ENCODE measurements at places on chromosomes 7 and 10.

GRCh38 chr10:52740913-52741675 is 31.5 kb downstream of the MBL2 start:
- DNase-seq: no peak

DNA sequence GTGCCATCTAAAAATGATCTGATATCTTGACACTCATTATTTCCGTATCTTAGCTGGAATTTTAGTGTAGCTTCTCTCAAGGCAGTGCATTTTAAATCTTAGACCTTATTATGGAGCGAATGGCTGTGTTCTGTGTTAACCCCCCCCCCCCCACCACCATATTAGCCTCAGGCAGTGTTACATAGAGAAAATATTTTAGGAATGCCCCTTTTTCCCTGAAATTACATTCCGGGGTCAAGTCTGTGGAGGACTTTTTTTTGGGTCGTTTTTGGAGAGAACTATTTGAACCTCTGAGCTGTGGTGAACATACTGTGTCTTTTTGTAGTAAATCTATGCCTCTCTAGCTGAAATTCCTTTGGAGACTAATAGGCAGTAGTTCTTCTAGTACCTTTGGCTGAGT is 3.1 kb downstream of the CCDC126 start:
- DNase-seq: no peak

GRCh38 chr7:98206451-98207330 is 4.5 kb upstream of the BHLHA15 start:
- no peak for DNase-seq

GRCh38 chr7:55242613-55243012 is 122.5 kb upstream of the LANCL2 start:
- no peak for DNase-seq

- DNase-seq: no peak
Observed at GRCh38 chr7:139566075-139566474, 42.6 kb downstream of the CLEC2L start.

GRCh38 chr7:131302876-131303707 is 24.6 kb upstream of the MKLN1 start:
- no peak for DNase-seq

DNA sequence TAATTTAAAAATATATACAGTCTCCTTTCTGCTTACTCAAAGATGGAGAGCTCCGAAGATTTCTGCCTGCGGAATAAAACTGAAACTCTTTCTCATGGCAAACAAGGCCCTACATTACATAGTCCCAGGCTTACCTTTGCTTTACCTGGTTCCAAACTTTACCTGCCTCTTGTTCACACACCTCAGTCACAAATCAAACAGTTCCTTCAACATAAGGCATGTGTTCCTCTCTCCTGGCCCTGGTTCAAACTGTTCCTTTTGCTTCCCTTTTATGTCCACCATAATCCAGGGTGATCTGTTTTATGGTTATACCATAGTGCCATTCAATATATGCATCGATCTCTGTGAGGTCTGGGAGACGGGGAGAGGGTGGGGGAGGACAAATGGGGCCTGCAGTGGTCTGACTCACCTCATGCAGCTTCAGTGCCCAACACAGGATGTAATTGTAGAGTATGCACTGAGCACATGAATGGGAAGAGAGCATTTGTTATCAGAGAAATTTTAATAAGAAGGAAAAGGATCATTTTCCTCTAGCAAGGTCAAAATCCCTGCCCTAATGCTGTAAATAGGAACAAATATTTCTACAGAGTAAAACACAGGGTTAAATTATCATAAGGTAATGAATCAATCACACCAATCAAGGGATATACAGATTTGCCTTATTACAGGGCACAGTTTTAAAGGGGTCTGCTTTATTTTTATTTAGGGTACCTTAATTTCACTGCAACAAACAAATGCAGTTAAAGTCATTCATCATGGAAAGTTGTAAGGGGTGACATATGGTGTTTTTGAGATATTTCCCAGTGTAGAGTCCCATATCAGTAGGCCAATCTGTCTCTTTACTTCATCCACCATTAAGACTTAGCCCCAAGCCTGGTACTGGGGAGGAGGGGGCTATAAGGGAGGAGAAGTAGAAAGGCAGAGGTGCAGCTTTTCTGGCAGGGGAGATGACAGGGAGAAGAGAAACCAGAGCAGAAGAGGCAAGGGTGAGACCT is 88.8 kb upstream of the PDE1C start:
- DNase-seq: no peak

- DNase-seq: no peak
Observed at GRCh38 chr7:52826515-52827265, 208.7 kb upstream of the POM121L12 start.

- no peak for DNase-seq
Observed at GRCh38 chr10:52019077-52019555, 295.0 kb upstream of the DKK1 start.

DNA sequence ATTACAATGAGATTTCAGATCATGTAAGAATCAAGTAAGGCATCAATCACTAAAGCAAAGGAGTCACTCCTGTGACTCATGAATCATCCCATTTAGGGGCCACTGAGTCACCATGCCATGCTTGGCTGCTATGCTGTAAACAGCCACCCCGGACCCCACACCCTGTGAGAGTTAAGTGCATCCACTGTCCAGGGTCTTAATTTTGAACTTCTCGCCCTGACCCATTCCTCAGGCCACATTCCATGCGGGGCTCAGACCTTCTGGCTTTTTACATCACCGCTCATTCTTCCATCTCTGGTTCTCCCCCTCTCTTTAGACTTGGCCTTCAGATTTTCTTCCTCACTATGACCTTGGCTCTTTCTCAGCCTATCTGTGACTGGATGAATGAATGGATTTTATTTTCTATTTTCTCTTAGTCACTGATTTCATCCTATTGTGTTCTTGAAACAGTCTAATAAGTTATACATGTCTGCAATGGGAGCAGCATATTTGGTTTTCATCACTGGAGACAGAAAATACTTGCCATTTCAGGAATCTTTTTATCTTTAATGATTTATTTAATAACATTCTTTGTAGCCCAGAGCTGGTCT is 239.6 kb downstream of the SKIDA1 start:
- DNase-seq: no peak

DNA sequence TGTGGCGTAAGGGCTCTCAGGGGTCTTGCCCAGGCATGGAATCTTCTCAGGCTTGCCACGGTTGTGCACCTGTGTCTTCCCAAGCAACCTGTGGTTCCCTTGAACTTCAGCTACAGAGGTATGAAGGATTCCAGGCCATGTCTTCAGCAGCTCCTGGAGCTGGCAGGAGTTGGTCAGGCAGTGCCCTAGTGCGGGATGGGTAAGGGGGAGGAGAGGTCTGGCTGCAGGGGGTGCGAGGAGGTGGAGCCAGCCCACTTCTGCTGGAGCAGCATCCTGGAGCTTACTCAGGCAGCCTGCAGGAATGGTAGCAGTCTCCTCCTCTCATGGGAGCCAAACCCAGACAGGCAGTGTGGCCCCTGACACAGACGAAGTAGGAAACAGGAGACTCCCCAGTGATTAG is 3.8 kb upstream of the TRIL start:
- DNase-seq: no peak

- DNase-seq: no peak
Observed at GRCh38 chr10:4035599-4035945, 250.6 kb upstream of the KLF6 start.

GRCh38 chr7:45617166-45617565 is 43.0 kb downstream of the ADCY1 start:
- DNase-seq: no peak

DNA sequence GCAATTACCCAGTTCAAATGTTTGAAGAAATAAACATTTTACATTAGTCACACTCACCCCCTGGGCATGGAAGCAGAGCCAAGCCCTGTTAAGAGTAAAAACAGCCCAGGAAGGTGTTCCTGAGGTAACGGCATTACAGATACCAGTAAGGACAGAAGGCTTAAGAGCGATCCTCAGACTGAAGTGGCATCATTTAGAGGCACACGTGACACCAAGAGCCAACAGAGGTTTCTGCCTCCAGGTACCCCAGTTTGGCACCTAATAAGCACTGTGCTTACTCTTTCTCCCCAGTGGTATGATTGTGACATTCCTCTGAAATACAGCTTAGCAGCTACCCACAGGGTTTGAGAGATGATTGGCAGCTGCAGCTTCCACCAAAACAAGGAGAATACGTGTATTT is 17.2 kb downstream of the MMS19 start:
- DNase-seq: no peak

- no peak for DNase-seq
Observed at GRCh38 chr10:31157123-31158010, 125.7 kb upstream of the ZNF438 start.

DNA sequence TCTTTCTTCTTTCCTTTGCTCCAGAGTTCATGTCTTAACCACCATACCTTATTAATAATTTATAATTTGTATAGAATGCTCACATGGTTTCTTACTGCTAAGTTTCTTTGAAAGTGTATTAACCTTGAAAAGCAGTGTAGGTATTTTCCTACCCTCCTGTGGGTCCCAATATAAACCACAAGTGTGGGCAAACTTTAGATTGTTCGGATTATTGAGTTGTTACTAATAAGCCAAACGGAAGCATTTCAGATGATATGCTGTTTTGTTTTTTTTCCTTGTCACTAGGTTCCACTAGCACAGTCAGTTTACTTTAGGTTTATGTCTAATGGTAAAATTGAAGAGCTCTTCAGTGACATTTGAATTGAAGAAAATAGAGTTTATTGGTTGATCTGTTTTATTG is 10.2 kb downstream of the SSBP1 start:
- DNase-seq: no peak

GRCh38 chr7:130141884-130142653 is 63.1 kb downstream of the TMEM209 start:
- no peak for DNase-seq

Measured in cortex of kidney (tissue), 1 donor.